Left renal pelvis (tissue), 4 donors: ENCODE measurements at places on chromosomes 6 and 20. TPM values are rescaled to one million over a fixed set of nuclear protein-coding genes. Genes with fewer than 3 reads are reported as not detected.

Gene CFAP206
- 0.37 TPM for polyA plus RNA-seq

Gene SLA2
- 0.34 TPM for polyA plus RNA-seq

Gene SPAG4
- 2.8 TPM for polyA plus RNA-seq

Gene MMUT
- 41.8 TPM for polyA plus RNA-seq

Gene DNAAF9
- polyA plus RNA-seq, result 17.7 TPM

Gene SALL4
- 6.6 TPM for polyA plus RNA-seq

Gene COL9A1
- polyA plus RNA-seq, result 29.4 TPM

Gene NRM
- polyA plus RNA-seq, result 40.7 TPM

Gene MYCT1
- polyA plus RNA-seq, result 13.4 TPM

Gene HLA-DPA1
- polyA plus RNA-seq, result 17.9 TPM

Gene HLA-DMB
- polyA plus RNA-seq, result 63.6 TPM

Gene GTSF1L
- polyA plus RNA-seq, result not detected

Gene BPIFB2
- polyA plus RNA-seq, result not detected

Gene EIF6
- 82.7 TPM for polyA plus RNA-seq

Gene ENPP3
- polyA plus RNA-seq, result 8.9 TPM

Gene HLA-DRA
- polyA plus RNA-seq, result 47.0 TPM

Gene NOX3
- not detected for polyA plus RNA-seq

Gene UNC5CL
- 4.0 TPM for polyA plus RNA-seq

Gene MYB
- 4.8 TPM for polyA plus RNA-seq

Gene SLC22A1
- polyA plus RNA-seq, result 0.10 TPM

Gene MEA1
- 91.9 TPM for polyA plus RNA-seq

Gene RIPOR3
- polyA plus RNA-seq, result 8.9 TPM
